ENCODE measurements at places on chromosomes 2 and 18.

GRCh38 chr18:77679869-77680268 is 430.2 kb downstream of the GALR1 start:
- DNase-seq = no peak

DNA sequence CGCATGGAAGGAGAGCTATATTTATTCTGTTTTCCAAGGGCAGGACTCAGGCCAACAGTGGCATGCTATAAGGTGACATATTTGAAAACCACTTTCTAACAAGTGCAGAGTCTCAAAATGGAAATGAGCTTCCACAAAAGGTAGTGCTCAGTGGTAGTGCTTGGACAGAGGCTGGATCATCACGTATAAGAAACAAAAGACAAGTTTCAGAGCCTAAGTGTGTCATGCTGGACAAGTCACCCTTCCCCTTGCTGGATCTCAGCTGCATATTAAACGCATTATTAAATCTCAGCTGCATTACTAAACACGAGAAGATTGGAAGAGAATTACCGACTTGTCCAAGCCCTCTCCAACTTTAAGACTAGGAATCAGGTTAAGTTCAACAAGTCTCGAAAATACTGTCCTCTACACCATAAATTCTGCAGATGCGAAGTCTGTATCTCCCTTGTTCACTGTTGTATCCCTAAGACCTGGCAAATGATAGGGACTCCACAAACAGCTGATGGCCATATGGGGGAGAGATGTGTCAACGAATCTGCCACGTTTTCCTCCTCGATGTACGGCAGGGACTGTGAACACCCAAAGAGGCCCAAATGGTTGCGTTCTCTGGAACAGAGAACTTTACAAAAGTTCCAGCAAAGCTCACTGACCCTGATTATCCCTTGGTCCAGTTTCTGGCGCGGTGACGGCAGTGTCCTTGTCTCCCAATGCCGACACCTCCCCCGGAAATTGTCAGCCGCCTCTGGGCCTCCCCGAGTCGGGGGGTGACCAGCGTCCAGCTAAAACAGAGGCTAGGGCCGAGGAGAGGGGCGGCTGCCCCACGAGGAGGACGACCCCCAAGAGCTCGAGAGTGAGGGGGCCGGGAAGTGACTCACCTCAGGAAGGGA is 611 bp downstream of the NOL10 start:
- DNase-seq = no peak

GRCh38 chr2:144152817-144153271 is 367.1 kb downstream of the ZEB2 start:
- no peak for DNase-seq

DNA sequence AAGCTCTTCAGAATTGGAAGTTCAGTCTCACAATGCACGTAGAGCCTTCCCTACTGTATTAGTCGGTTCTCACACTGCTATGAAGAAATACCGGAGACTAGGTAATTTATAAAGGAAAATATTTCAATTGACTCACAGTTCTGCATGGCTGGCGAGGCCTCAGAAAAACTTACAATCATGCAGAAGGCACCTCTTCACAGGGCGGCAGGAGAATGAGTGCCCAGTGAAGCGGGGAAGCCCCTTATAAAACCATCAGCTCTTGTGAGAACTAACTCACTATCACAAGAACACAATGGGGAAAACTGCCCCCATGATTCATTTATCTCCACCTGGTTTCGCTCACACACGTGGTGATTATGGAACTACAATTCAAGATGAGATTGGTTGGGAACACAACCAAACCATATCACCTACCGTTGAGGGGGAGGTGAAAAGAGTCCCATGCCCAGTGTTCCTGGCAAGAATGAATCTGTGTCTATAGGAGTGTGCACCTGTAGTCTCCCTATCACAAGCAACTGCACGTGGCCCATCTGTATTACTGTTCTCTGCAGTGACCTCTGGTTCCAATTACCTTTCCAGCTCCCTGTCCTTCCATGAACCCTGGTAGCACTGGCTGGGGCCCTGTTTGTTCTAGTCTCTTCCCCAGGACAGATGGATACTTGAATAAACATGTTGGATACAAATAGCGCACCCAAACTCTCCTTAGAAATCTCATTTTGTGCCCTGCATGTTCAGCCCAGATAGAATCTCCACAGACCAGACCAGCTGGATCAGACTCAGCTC is 44.4 kb upstream of the ATL2 start:
- no peak for DNase-seq

GRCh38 chr2:1967242-1968208 is 223.2 kb upstream of the PXDN start:
- no peak for DNase-seq

GRCh38 chr2:120678251-120678650 is 57.4 kb upstream of the GLI2 start:
- DNase-seq = no peak

GRCh38 chr2:64661741-64662169 is 8.0 kb upstream of the SERTAD2 start:
- DNase-seq = no peak

GRCh38 chr2:9112079-9112721 is 94.4 kb upstream of the ASAP2 start:
- no peak for DNase-seq

DNA sequence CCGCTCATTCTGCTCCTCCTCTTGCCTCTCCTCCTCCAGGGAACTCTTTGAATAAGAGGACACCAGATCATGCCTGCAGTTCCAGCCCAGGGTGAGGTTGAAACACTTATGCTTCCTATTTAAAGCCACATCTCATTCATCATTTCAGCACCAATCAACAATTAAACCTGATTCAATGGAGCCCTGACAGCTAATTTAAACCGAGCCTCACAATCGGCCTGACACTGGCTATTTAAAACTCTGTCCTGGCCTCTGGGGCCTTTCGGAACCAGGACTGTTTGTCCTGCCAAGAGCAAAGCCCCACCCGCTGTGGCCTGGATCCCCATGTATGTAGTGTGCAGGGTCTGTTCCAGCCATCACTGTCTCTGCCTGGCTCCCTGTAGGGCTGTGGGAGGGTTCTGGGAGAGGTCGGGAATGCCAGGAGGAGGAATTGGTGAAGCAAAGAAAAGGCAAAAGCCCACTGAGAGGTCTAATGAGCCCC is 97.4 kb downstream of the MCFD2 start:
- no peak for DNase-seq

GRCh38 chr18:62585274-62586150 is 62.7 kb downstream of the ZCCHC2 start:
- no peak for DNase-seq

DNA sequence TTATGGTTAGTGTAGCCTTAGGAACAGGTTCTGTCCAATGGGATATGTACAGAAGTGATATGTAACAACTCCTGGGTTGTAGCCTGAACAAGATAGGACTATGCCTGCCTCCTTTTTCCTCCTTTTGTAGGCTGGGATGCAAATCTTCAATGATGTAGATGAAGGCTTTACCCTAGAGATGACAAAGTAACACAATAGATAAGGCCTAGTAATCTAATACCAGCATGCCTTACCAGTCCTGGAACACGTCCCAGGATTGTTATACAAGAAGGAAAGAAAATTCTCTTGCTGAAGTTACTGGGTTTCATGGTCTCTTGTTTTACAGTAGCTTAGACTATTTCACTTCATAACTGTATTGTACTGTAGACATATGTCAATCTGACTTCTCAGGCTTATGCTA is 192.1 kb downstream of the OTX1 start:
- DNase-seq = no peak

- DNase-seq = no peak
These were observed 83.5 kb downstream of the INO80D start for GRCh38 chr2:206002440-206002839.

DNA sequence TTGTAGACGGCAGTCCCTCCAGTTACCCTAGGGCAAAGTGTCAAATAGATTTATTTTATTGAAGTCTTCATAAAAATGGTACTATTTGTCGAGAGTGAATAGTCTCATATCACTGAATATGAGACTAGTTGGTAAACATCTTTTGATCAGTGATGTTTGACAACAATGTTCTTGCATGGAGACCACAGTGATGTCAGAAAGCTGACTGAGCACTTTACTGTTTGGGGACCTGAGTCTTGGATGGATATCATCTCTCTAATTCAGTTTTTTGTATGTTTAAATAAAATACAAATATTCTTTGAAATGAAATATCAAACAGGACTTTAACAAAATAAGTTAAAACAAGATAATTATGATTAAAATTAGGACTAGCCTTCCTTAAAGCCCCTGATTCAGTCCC is 1315.4 kb upstream of the NRXN1 start:
- DNase-seq = no peak

DNA sequence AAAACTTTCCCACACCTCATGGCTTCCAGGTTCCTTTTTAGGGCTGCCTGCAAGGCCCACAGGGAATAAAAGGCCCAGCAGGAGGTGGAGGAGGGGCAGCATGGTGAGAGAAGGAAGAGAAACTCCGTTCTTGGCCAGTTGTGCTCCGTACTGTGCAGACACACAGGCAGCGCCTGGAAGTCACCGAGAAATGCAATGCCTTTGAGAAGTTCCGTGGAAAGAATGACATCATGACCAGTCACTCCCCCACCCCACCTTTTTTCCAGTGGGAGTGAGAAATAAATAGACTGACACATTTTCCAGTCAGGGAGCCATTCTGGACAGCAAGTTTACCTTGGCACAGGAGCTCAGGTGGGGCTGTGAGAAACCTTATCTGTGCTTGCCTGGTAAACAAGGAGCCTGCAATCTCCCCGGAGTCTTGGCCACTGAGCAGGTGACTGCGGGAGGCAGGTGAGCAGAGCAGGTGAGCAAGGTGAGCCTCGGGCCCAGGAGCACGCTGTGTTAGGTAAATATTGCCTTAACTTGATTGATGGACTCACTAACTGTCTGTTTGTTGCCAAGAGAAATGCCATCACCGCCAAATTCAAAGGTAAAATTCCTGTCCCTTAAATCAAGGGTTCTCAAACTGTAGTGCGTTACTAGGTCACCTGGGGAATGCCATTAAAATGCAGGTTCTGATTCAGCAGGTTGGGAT is 13.5 kb upstream of the LBH start:
- no peak for DNase-seq

DNA sequence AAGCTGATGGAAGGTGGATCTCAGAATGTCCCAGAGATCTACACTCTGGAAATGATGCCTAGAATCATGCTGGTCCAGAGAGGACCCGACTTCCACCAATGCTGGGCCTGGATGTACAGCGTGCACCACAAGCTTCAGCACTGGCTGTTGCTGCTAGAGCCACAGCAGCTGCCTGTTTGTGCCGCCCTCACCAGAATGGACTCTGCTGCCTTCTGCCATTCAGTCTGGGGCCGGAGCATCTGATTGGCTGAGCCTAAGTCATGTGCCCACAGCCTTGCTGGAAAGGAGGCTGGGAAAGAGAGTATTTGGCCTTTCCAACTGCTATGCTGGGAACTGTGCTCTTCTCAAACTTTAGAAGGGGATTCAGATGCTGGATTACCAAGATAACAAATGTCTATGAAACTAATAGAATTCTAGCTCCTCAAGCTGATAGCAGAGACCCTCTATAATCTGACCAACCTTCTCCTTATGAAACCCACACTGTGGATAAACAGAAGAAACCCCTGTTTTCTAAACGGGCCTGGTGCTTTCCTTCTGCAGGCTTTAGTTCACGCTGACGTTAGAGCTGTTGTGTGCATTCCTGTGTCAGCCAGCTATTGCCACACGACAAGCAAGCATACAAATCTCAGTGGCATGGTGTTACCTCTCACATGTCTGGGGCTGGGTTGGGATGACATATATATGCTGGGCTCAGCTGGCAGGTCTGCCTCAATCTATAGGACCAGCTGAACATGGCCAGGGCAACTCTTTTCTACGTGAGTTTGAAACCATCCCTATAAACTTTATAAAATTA is 4.1 kb upstream of the LOXHD1 start:
- no peak for DNase-seq

DNA sequence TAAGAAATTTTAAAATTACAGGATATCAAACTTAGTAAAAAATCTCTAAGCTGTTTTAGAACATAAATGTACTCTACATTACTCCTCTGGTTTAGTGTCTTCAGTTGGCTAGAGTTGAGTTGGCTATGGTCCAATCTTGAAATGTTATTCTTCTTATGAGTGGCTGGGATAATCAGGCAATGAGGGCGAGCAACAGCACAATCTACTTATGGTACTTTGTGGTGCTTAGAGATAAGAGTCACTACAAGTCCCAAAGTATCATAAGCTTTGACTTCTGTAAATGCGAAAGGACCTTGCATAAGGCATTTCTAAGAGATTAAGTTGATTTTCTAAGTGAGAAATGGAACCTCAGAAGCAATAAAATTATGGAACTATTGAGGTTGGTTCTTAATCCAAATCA is 361.7 kb downstream of the GPD2 start:
- no peak for DNase-seq

- no peak for DNase-seq
These were observed 7.8 kb upstream of the RAB12 start for GRCh38 chr18:8601277-8602032.

GRCh38 chr2:62941413-62941812 is 109.2 kb upstream of the OTX1 start:
- DNase-seq = no peak

DNA sequence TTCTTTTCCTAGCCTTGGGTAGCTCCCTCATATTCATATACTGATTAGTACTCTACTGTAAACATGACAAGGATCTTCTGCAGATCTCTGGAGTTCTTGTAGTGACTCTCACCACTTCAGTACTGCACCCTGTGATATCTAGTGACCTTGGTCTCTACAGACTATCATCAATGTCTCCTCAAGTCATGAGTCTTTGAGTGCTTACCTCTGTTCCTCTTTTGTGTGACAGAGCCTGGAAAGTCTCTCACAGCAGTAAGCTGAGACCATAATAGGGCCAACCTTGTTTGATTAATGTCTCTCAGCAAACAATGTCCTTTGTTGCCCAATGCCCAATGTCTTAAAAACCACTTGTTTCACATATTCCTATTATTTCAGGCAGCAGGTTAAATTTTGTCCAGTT is 34.2 kb upstream of the BAZ2B start:
- no peak for DNase-seq

DNA sequence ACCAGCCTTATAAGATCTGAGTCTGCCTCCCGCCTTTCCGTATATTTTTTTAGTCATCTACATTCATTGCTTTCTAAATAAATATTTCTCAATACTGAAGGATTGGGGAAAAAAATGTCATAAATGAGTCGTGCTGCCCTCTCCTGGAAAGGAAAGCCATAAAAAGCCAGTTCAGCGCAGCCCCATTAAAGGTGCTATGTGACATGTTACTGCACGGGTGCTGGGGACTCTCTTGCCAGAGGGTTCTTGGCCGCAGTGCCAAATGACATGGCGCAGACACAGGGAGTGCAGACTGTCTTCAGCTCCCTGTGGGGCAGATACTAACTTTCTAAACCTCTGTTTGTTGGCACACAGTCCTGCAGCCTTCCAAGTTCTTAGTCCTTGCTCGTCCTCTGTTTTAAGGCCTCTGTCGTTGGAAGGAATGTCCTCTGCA is 53.7 kb upstream of the MAP3K20 start:
- DNase-seq = no peak

Data from stimulated activated CD4-positive, alpha-beta T cell treated with anti-CD3 and anti-CD28 coated beads, Interleukin-1b, Interleukin-23, amount 100 ng/mL, for 1 hour (primary cell).